ENCODE measurements at places on chromosomes 7 and 10.

DNA sequence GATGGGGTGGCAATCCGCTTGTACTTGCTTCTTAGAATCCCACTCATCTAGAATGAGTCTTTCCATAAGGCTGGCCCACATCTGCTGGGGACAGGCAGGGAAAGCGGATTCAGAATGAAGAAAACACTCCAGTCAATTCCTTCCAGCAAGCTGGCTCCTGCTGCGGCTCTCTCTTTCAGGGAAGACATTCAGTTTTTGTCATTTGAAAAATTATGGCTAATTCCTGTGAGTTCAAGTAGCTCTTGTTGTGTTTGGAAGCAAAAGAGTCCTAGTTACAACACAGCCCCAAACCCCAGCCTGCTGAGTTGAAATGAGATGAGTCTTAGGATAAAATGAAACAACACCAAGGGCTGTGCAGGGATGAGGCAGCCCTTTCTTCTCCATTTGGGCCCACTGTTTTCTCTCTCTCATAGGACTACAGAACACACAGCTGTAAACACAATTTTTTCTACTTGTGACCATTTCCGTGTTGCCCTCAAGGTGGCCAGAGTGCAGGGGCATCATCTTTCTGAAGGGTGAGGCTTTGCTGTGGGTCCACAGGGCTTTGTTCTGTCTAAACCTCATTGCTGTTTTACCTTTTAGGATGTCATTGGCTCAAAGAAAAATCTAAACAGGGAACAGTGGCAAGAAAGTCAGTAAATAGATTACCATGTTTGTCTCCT lies 90.8 kb upstream of the EEPD1 start:
- no peak for DNase-seq

DNA sequence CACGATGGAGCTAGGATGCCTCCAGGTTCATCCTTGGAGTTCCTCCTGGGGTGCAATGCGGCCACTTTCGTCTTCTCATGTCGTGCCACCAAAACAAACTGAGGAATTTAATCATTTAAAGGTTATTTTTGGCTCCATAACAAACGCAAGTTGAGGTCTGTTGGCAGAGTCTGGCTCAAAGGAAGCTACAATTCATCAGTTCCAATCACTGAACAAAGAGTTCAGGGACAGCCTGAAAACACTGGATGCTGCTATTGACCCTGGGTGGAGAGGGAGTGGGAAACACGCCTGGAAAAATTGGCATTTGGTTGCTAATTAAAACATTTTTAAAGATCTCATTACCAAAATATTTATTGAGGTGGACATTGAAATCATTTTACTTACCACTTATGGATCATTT lies 11.4 kb upstream of the MGMT start:
- DNase-seq: no peak

DNA sequence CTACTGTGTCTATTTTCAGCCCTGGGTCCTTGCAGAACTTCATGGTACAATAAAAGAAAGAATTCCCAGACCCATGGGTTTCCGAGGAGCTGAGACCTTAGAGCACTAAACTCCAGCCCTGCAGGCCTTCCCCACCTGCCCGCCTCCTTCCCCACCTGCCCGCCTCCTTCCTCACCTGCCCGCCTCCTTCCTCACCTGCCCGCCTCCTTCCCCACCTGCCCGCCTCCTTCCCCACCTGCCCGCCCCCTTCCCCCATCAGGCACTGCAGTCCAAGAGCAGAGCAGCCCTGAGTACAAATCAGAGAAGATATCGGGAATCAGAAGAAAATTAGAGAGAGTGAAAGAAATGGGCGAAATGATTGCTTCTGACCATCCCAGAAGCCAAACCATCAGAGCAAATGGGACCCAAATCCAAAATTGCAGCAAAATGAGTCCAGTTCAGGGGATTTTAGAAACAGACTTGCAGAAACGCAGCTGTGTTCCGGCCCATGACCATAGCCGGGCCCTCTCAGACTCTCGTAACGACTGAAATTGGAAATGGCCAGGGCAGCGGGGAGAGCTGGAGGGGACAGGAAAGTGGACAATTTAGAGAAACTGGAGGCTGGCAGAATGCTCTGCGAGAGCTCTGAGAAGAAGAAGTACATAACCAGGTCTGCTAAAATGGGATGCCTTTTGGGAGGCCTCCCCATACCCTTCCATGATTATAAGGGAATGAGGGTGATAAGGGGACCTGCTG lies 568.4 kb downstream of the TCERG1L start:
- DNase-seq: no peak

DNA sequence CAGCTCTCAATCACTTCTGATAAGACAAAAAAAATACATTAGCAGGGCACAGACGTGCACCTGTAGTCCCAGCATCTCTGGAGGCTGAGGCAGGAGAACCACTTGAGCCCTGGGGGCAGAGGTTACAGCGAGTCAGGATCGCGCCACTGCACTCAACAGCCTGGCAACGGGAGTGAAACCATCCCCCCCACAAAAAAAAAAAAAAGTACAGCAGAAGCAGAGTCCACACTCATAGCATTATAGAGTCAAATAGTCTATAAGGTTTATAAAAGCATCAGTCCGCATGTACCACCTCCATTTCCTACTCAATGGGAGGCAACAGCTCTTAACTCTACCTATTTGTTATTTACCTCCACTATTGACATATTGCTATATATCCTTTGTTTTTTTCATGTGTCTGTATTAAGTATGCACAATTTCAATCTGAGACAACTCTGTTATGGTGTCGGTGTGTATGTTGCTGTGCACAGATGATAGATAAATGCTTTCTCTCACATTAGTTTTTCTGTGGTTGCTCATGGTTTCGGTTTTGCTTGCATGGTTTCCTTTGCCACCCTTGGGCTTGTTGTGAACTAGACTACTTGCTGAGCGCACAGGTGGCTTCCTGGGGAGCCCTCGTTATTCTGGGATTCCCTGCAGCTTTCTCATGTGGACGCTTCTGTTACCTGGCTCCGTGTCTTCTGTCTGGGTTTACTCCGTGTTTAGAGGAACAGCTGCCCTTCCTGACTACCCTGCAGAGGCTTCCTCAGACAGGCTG lies 40.4 kb downstream of the PROSER2 start:
- DNase-seq: no peak

- peak; percentile 94 for DNase-seq
These were observed 98.8 kb downstream of the CHST15 start for GRCh38 chr10:123994417-123995081.

DNA sequence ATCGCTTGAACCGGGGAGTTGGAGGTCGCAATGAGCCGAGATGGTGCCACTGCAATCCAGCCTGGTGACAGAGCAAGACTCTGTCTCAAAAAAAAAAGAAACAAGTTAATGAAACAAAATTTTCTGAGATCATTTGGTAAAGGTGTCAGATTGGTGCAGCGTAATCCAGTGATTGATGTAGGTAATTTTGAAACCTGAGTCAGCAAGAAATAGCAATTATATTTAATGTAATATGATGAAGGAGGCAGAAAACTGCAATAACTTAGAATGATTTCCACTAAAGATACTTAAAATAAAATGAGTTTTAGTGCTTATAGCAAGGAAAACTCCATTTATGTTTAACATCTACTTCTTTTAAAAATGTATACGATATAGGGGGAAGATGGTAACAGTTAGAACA lies 1049.8 kb upstream of the C7orf33 start:
- no peak for DNase-seq

DNA sequence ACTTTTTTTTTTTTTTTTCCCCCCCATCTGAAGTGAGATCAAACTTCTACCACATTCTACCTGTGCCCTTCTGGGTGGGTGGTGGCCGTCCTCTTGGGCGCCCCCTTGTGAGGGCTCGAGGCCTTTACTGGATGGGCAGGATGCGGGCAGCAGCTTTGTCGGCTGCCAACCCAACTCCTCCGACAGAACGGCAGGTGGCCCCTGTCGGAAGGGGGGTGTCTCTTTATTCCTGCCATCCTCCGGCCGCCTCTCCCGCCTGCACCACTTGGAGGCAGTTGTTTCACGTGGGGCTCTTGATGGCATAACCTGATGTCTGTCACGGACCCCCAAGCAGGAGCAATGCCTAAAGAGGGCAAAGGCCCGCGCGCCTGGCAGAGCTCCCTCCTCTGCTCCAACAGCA lies 31.0 kb downstream of the AMZ1 start:
- DNase-seq: peak; percentile 65

DNA sequence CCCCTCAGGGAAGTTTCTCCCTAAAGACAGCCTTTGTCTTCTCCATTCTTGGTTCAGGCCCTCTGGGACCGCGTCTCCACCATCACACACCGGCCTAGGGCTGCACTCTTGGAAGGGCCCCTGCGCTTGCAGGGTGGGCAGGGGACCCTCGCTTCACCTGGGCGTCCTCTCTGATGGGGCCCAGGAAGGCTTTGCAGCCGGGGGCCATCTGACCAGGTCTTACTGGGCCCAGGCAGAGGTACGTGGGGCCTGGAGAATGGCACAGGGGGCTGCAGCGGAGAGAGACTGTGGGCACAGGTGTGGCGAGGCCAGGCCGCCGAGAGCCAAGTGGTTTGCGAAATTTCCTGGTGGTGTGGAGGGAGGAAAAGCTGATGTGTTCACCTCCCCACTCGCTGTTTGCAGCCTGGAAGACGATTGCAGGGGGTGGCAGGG lies 44.4 kb downstream of the ALOX5 start:
- no peak for DNase-seq

DNA sequence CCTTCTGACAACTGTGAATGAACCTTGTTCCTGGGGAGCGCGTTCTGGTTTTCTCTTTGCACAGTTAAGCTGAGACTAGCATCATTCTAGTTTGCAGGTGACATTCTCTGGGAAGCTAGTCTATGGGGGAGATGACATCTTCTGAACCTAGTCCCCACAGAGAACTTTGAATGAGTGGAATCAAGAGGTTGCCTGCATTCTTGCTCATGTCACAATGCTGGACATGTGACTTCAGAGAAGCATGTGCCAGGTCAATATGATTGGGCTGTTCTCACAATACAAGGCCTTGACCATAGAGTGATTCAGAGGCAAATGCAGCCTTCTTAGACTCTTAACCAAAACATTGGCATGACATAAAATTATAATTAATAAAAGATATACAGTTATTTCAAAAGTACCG lies 22.1 kb downstream of the KLLN start:
- DNase-seq: no peak

- no peak for DNase-seq
These were observed 267.1 kb downstream of the ARL4A start for GRCh38 chr7:12954380-12955033.
